ENCODE measurements at places on chromosomes 2 and 18. TPM values are rescaled to one million over a fixed set of nuclear protein-coding genes. Genes with fewer than 3 reads are reported as not detected.

SPEG gene
- 134 TPM for total RNA-seq

IL1F10 gene
- total RNA-seq = not detected

MC2R gene
- total RNA-seq = not detected

GRCh38 chr2:201696151-201696659, 2.2 kb downstream of the MPP4 start:
- peak overlapping the region; percentile 22 for H3K27ac ChIP-seq
- no peak overlapping the region for H3K4me3 ChIP-seq
- DNase-seq = no peak
- H3K4me1 ChIP-seq = peaks cover 2% of the 10 kb centered on the region
- H3K36me3 ChIP-seq = peaks cover 2% of the 10 kb centered on the region

GRCh38 chr2:119598596-119599263, 54.5 kb downstream of the CFAP221 start:
- H3K4me3 ChIP-seq = no peak overlapping the region
- peaks cover 33% of the 10 kb centered on the region for H3K4me1 ChIP-seq
- no peak for DNase-seq
- no peaks in the 10 kb centered on the region for H3K27me3 ChIP-seq
- no peaks in the 10 kb centered on the region for H3K36me3 ChIP-seq

- H3K27ac ChIP-seq = no peak overlapping the region
- H3K4me1 ChIP-seq = no peaks in the 10 kb centered on the region
- H3K36me3 ChIP-seq = no peaks in the 10 kb centered on the region
- H3K4me3 ChIP-seq = no peak overlapping the region
- H3K27me3 ChIP-seq = no peaks in the 10 kb centered on the region
Observed at GRCh38 chr18:24802456-24802855, 342.0 kb downstream of the HRH4 start.

DNA sequence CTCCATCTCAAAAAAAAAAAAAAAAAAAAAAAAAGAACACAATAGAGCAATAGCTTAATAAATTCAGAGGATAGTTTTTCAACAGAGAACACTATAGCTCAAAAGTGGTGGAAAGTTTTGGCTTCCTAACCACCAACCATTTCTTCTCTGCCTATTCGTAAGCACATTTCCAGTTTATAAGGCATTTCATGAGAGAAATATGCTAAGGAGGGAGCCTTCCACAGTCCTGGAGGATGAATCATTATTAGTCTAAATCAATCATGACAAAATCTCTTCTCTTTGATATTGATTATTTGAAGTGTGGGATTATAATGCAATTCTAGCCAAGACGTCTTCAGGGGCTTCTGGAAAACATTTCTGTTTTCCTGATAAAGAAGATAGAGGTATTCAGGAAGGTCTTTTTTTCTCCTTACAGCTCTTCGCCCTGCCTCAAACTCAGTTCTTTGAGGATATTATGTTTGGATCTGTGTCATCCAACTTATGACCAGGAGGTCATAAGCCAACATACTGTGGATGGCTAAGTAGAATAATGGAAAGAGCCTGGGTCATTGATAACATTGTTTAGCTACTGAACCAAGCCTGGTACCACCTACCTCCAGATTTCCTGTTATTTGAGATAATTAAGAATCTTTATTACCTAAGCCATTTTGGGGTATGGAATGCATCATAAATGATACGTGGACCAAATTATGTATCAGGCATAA, 207.3 kb downstream of the TRIB2 start:
- no peak overlapping the region for H3K4me3 ChIP-seq
- H3K36me3 ChIP-seq = no peaks in the 10 kb centered on the region
- no peak for DNase-seq
- H3K27ac ChIP-seq = no peak overlapping the region

- H3K4me1 ChIP-seq = no peaks in the 10 kb centered on the region
- H3K36me3 ChIP-seq = no peaks in the 10 kb centered on the region
- no peak overlapping the region for H3K27ac ChIP-seq
- no peak for DNase-seq
Observed at GRCh38 chr18:51151568-51152511, 45.6 kb downstream of the MEX3C start.
